ENCODE measurements at places on chromosomes 3 and 15.

GRCh38 chr3:67349551-67350174 lies 304.7 kb downstream of the SUCLG2 start:
- DNase-seq, result no peak

DNA sequence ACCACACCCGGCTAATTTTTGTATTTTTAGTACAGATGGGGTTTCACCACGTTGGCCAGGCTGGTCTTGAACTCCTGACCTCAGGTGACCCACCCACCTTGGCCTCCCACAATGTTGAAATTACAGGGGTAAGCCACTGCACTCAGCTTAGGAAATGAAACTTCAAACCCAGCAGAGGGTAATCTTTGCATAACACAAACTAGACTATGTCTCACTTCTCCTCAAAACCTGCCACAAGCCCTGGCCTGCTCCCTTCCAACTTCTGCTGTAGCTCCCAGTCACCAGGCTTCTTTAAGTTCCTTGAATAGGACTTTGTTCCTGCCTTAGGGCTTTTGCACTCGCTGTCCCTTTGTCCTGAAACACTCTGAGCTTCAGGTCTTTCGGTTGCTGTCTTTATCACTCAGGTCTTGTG lies 39.2 kb upstream of the SEMA4B start:
- DNase-seq, result no peak

- no peak for DNase-seq
Measured at GRCh38 chr3:101999177-101999779, 150.0 kb downstream of the NFKBIZ start.

- DNase-seq, result peak; percentile 94
Measured at GRCh38 chr15:67915461-67916374, 75.9 kb upstream of the RNU6-1 start.

GRCh38 chr15:63978511-63979261 lies 67.6 kb downstream of the DAPK2 start:
- DNase-seq, result no peak

GRCh38 chr15:82750831-82751180 lies 41.1 kb upstream of the AP3B2 start:
- DNase-seq, result peak; percentile 11

DNA sequence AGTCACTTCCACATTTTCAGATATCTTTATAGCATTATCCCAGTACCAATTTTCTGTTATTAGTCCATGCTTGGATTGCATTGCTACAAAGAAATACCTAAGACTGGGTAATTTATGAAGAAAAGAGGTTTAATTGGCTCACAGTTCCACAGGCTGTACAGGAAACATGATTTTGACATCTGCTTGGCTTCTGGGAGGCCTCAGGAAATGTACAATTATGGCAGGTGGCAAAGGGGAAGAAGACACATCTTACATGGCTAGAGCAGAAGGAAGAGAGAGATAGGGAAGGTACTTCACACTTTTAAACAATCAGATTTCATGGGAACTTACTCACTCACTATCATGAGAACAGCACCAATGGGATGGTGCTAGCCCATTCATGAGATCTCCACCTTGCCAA lies 172.3 kb upstream of the GPR149 start:
- no peak for DNase-seq

- no peak for DNase-seq
Measured at GRCh38 chr3:69959581-69959980, 40.0 kb upstream of the SAMMSON start.

- DNase-seq, result no peak
Measured at GRCh38 chr3:30181581-30181980, 424.8 kb upstream of the TGFBR2 start.

DNA sequence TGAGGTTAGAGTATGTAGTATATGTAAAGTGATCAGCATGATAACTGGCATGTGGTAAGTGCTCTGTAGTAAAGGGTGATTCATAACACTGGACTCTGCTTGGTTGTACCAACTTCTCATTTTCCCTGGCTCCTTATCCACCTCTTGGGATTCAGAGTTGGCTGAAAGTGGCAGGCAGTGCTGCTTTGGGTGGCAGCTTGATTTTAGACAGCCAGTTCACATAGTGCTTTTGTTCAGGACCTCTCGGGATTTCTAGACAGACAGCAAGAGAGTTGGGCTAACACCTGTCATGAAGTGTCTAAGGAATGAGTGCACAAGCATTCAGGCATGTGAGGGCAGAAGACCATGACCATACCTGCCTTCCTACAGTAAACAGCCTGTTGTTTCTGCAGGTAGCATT lies 69.0 kb downstream of the RBM6 start:
- DNase-seq, result no peak

- DNase-seq, result no peak
Measured at GRCh38 chr3:88462230-88462629, 312.5 kb downstream of the C3orf38 start.

GRCh38 chr3:79724206-79724605 lies 43.6 kb downstream of the ROBO1 start:
- no peak for DNase-seq

DNA sequence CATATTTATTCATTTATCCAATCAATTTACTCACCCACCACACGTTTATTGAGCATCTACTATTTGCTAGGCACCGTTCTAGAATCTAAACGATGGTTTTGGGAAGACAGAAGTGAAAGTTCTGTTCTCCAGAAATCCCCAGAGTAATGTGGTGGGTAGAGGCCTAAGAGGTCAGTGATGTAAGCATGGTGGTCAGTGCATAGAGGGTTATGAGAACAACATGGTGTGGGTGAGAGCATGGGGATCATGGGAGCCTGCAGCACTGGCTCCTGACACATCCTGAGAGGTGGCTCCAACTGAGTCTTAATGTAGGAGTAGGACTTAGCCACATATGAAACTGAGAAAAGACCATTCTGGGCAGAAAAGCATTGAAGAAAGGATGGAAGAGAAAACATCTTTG lies 85.3 kb upstream of the TNFAIP8L3 start:
- no peak for DNase-seq

- no peak for DNase-seq
Measured at GRCh38 chr3:108067768-108068167, 23.1 kb downstream of the CD47 start.

GRCh38 chr15:39843565-39843964 lies 60.9 kb upstream of the FSIP1 start:
- DNase-seq, result no peak

DNA sequence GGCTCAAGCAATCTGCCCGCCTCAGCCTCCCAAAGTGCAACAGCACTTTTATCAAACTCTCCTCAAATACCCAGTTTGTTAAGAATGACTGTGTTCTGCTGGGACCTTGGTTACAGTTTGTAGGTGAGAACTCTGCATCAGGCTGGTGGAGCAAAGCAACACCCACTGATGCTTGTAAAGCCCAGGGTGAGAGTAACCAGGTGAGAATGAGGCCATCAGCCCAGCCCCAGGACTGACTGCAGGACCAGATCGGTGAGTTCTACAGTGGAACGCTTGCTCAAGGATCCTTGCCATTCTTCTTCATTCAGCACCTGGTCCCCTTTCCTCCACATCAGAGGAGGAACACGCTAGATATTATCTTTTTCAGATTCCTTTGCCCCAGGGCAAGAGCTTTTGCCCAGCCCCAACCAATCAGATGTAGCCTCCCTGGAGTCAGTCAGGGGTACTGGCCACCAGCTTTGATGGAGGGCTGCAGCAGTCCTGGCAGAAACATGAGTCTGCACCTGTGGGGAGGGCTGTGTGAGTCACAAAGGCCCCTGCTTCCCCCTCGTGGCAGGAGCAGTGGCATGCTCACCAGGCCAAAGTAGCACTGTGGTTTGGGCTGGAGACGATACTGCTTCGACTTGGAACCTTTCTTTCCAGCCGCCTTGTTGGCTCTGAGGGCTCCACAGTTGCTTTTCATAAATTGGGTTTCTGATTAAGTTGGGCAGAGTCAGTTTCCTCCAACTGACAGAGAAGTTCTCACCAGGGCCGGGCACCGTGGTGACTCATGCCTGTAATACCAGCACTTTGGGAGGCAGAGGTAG lies 3.5 kb upstream of the SHISA5 start:
- DNase-seq, result peak; percentile 10

DNA sequence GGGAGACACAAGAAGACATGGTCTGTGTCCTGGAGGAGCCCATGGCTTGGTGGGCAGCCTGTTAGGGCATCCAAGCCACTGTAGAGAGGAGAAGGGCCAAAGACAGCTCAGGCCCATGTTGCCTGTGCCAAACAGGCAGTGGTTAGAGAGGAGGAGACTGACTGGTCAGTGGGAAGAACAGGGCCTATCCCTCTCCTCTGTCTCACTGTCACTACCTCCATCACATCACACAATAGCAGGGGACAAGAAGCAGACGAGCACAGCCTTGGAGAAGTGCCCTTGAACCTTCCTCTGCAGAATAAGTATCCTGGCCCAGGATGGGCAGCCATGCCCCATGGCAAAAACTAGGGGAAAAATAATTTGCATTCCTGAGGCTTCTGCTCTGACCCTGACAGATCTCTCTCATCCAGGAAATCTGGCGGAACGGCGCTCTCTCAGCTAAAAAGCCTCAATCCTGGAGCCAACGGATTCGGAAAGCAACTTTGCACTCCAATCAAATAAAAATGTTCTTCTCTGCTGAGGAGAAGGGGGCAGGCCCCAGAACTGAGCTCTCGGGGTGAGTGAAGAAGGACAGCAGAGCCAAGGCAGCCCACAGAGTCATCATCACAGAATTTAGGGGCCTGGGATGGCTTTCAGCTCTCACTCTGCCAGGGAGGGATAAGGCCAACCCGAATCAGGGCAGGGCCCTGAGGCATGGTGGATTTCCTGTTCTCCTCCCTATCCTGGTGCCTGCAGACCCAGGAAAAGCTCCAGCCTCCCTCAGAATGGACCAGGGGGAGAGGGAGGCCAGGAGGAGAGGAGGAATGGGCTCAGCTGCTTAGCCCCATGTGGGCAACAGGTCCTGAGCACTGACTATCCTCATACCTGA lies 1.6 kb downstream of the SHF start:
- DNase-seq, result no peak

DNA sequence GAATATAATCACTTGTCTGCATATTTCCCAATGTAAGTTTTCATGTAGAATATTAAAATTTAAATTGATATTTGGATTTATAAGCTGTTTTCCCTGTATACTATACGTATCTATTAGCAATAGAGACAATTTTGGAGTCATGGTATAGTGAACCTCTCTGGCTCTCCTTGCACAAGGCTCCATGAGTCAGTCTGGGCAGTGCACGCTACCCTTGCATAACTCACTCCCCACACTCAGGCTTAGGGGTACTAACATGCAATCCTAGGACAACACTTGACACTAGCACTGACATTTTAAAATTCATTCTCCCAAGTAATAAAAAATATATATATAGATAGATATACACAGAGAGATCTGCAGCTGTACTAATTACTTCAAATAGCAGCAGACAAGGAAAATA lies 39.2 kb downstream of the SLC24A1 start:
- DNase-seq, result no peak

DNA sequence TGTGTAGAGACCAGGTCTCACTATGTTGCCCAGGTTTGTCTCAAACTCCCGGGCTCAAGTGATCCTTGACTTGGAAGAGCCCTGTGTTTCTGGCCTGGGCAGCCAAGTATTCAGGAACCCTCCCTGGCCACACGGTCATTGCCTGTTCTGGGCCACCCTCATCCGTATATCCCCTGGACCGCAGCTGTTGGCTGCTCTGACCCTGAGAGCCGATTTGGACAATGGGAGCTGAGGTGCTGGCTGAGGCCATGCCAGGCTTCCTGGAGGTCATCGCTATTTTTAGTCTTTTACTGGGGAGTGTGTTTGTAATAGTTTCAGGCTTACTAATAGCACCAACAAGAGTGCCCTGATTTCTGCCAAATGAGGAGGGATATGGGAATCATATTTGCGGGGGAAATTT lies 60.7 kb downstream of the ADAMTS7 start:
- no peak for DNase-seq

GRCh38 chr3:32176989-32177701 lies 61.3 kb upstream of the CMTM8 start:
- DNase-seq, result peak; percentile 69

DNA sequence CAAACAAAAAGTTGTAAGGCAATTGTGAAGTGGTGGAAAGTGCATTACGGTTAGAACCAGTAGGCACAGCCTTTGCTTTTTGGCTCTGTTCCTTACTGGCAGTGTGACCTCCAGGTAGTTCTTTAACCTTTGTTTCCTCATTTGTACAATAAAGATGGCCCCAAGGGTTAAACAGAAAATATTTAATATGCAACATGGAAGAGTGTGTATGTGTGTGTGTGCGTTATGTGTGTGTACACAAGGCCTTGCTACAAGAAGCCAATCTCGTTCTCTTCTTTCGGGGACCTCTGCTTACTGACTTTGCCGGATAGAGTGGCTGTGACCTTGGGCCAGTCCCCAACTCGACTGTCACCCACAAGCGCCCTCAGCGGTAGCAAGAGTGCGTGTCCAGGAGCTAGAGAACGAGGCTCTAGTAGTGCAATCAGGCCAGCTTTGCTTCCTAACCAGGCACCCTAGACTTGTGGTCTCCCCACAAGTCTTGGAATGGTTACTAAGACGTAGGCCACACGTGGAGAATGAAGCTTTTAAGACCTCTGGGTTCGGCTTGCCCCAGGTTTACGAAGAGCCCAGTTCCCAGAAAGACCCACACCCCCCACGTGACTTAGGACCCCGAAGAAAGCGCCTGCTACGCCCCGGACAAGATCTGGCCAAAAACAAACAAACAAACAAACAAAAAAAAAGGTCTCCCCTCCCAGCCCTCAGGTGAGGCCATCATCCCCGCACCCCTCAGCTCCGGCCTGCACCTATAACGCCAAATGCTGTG lies 593 bp downstream of the CIAO2A start:
- DNase-seq, result peak; percentile 54

DNA sequence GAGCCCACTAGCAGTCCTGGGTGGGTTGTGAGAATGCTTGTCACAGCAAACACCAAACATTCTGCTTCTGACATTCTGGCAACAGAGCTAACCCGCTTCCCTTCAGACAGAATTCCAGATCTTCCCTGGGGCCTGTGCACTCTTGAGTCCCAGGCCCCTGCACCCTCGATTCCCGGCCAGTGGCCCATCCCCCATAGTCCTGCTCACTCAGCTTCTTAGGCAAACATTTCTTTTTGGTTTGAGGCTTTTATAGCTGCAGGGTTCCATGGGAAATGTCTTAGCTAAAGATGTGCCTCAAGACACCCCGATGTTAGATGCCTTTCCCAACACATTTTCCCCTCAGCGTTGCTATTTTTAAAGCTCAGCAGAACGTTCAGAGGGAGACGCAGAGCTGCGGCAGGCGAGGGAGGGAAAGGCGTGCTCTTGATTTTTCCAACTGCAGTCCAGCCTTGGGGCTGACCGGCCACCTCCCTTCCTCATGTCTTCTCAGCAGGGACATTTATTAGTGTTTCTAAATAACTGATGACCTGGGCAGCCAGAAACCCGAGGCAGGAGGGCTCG lies 35.2 kb downstream of the ABTB1 start:
- DNase-seq, result no peak
